Cardiac muscle cell (in vitro differentiated cells and primary cell): ENCODE measurements at places on chromosomes 11 and 22. TPM values are rescaled to one million over a fixed set of nuclear protein-coding genes. Genes with fewer than 3 reads are reported as not detected.
A peak's percentile ranks its signal among the peaks of the same experiment; 100 is the strongest.

TSPAN18 gene
- 82.8 and 122 TPM in 2 replicates for polyA plus RNA-seq

PDE2A gene
- 0.56 TPM in 1 of 2 replicates, not detected in the other for polyA plus RNA-seq

GNAZ gene
- 1.8 and 2.5 TPM in 2 replicates for polyA plus RNA-seq

PKP3 gene
- polyA plus RNA-seq: 0.57 TPM in 1 of 2 replicates, not detected in the other

TCIRG1 gene
- 19.4 and 47.5 TPM in 2 replicates for polyA plus RNA-seq

ZBTB16 gene
- 8.7 and 11.0 TPM in 2 replicates for polyA plus RNA-seq

IGLL1 gene
- not detected in 2 replicates for polyA plus RNA-seq

PRAME gene
- not detected in 2 replicates for polyA plus RNA-seq

GRCh38 chr22:39661842-39662685, 91.5 kb downstream of the CACNA1I start:
- no peak for DNase-seq

DNA sequence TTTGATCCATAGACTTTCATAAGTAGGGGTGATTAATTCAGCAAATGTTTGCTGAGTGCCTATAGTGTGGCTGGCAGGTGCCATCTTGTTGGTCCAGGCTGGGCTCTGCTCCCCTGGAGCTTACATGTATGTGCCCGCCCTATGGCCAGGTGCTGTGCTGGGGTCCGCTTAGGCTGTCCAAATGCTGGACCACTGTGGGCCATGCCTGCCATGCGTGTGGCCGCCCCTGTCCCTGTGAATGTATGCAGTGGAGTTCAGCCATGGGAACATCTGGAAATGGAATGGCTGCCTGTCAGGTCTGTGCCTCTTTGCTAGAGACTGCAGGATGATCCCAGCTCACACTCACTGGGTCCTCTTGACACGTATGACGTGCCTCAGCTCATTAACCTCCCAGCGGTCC, 594.6 kb downstream of the TBC1D22A start:
- no peak for DNase-seq

- DNase-seq: no peak
These were observed 92.3 kb upstream of the C11orf87 start for GRCh38 chr11:109329716-109330115.

- DNase-seq: no peak
These were observed 1.5 kb downstream of the SHANK3 start for GRCh38 chr22:50674130-50674500.

DNA sequence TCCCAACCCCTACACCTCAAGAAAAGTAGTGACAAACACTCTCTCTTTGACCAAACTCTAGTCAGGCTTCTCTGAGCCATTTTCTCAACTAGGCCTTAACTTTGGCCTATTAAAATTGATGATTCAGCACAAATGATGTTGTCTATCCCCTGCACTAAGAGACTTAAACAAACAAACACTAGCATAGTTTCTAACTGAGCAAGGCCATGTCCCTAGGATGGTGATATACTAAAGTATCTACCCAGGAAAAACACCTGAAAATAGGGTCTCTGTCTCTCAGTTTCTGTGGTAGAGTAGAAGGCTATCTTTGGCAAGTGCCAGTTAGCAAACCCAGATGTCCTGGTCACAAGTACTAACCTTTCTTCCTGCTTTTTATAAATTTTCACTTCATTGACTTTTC, 219.7 kb upstream of the ANO3 start:
- DNase-seq: no peak

- DNase-seq: no peak
These were observed 62.4 kb upstream of the CD5 start for GRCh38 chr11:61039916-61040315.

DNA sequence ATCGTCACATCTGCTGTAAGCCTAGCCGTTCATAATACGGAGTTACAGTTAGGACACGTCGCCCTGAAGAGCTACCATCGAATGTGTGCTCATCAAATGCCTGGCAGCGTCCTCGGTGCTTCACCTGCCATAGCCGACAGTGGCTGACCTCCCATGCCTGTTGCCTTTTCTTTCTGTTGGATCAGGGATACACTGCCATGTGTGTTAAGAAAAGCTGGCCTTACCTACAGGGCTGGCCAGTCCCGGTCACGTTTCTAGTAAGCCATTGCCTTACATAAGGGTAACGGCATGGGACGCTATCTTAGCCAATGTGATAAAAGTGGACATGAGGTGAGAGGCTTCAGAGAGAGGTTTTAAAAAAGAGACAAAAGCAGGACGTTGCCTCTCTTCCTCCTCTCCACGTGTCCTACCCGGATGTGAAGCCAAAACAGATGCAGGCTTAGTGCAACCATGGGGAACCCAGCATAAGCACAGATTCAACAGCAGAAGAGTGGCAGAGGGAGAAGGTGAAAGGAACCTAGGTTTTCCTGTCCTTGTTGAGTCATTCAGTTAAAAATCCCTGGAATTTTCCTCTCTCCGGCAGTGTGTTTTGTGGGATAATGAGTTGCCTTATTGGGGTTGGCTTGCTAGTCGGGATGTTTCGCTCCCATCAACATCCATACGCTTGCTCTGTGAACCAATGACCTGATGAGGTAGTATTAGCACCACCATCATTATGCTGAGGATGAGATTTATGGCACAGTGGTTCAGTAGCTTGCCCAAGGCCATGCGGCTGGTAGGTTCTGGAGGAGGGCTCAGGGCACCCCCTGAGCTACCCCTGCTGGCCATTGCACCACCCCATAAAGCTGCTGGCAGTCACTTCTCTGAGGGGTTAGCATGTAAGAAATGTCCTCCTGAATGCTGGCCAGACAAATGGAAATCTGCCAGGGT, 67.4 kb upstream of the B3GAT1 start:
- DNase-seq: no peak

- DNase-seq: no peak
These were observed 22.2 kb downstream of the PTDSS2 start for GRCh38 chr11:472272-472671.

DNA sequence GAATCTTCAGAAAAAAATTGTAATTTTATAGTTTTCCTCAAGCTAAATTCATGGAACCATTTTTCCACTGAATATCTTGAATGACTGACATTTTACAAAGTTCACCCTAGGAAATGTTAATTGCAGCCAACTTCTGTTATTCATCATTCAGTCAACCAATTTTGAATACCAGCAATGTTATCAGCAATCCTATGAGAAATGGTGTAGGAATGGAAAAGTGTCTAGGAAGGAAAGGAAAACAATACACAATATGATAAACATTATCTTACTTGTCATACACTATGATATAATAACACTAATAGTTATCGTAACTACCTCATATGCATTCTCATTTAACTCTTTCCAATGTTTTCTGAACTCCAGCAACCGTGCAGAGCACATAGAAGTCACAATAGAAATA, 790.5 kb upstream of the LRRC4C start:
- DNase-seq: peak; percentile 56

DNA sequence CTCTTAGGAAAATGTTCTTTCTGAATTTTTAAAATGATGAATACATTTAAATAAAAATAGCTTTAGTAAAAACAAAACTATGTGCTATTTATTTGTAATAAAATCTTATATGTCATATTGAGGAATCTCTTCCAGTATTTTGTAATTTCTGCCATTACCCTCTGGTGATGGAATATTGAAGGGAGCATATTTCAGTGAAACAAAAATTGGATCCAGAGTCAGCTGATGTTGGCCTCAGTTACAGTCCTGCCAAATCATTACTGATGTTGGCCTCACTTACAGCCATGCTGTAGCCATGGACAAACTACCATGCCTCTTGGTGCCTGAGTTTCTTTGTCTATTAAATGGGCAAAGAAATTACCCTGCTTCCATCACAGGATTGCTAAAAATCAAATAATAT, 133.2 kb downstream of the SLC1A2 start:
- DNase-seq: no peak
